DMS 273 treated with DMSO at 0.1 percent for 48 hours (cell line): ENCODE measurements at places on chromosomes 7 and 10.

DNA sequence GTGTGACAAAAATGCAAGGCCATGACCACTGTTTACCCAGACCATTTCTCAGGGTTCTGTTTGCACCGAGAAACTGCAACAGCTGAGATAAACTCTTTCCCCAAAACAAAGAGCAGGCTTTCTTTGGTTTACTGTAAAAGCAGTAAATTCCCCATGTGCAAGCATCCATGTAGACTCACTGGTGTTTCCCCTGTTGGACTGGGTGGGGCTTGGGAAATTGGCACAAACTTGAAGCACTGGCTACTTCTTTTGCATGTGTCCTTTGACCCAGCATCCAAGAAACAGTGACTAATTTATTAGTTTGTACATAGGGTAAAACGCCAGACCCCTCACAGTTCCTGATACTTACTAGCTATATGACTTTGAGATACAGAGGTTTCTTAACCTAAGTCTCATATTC lies 12.3 kb downstream of the IQUB start:
- DNase-seq, result no peak

GRCh38 chr7:122135275-122135674 lies 8.8 kb downstream of the AASS start:
- DNase-seq, result no peak

DNA sequence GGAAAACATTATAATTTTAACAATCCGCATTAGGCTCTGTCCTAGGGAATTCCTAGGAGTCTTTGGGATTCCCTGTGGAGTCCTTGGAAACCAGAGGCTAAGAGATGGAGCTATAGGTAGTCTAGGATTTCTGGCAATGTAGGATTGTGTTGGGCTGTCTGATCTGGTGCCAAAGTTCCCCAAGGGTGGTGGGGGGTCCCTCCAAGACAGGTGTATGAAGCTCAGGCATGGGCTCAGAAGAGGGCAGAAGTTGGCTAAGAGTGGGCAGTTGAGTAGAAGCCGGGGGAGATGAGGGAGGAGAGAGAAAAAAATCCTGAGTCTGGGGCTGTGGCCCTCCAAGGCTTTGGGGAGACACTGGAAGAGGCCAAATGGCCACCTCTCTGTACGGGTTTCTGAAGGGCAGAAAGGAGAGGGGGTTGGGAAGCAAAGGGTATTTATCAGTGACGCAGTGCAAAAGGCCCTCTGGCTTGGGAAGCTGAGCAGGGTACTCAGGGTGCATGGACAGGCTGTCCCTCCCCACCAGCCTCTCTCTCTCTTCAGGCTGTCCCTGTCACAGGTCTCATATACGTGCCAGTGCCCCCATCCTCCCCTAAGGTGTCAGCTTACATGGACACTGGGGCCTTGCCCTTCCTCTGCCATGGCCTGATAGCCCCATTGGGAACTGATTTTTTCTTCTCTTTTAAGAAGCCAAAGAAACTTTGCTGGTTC lies 929 bp downstream of the HOXA6 start:
- DNase-seq, result no peak

- no peak for DNase-seq
Measured at GRCh38 chr10:72173262-72173618, 42.6 kb upstream of the ANAPC16 start.

GRCh38 chr7:119232091-119232490 lies 1007.6 kb downstream of the ANKRD7 start:
- DNase-seq, result no peak

DNA sequence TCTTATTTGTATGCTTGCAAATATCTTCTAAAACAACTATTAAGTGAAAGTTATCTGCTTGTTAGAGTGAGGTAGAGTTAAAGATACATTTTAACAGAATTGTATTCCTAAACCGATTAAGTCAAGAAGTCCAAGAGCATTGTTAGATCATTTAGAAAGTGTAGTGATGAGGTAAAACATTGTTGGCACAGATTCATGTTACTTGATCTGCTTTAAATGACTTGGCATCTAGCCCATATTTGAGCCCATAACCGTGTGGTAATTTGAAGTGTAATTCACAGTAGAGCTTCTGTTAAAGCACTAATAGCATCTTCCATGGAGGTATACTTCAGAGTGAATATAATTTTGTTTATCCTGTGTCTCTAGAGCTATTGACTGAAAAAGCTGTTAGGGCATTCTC lies 62.1 kb downstream of the PTEN start:
- DNase-seq, result peak; percentile 63

DNA sequence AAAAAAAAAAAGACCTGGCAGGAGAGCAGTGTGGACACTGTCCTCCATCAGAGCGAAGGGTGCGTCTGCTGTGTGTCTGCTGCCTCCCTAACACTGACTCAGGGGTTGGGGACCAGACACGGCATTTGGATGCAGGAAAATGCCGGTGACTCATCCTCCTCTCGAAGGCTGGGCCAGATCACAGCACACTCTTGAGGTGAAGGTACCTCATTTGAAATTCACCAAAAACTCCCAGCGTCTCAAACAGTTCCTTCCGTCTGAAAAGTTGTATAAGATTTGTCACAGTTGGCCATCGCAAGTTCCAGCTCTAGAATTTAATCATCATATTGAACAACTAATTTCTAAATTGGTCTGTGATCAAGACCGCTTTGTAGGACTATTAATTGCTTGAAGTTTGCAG lies 118.1 kb upstream of the LYZL2 start:
- no peak for DNase-seq

DNA sequence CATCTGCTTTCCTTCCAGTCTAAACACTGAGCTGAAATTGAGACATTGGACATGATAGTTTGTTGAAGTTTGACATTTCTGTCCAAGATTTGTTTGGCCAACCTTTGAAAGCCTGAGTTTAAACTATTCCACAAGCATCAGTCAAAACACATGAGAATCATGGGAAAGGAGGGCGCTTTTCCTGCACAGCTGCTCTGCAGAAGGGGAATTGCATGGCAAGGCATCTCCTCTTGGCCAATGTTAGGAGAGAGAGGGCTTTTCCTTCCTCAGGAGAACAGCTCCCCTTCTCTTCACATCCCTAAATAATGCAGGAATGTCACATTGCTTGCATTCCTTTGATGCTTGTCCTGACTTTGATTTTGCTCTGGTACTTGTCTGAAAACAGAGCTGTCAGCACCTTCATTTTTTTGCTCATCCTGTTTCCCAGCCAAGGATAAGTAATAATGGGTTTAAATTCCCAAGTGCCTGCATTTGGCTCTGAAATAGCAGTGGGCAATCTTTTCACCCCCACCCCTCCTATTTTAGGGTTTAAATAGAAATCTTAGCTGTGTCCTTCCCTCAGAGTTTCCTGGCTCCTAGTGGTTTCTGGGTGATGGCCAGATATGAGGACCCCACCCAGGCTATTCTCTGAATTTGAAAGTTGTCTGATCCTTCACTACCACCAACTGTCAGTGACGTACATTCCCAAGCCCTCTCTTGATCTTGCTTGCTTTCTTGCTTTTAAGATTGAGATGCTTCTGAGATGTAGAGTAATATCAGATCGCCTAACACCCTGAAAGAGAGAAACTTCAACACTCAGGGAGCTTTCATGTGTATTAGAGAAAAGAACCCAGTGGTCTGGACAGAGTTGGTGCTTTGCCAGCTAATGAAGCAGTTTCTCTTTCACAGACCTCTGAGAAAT lies 75.2 kb upstream of the NPVF start:
- DNase-seq, result no peak

- DNase-seq, result no peak
Measured at GRCh38 chr7:138882249-138882648, 84.3 kb upstream of the ATP6V0A4 start.

DNA sequence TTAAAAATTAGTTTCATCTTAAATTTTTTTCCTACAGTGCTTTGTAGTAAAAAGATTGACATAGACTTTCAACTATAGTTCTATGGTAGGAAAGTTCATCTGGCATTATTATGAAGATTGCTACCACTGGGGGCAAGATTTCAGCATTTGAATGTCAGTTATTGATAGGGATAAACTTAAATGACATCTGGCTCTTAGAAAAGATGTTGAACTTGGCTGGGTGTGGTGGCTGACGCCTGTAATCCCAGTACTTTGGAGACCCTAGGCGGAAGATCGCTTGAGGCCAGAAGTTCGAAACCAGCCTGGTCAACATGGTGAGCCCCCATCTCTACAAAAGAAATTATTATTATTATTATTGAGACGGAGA lies 1.4 kb upstream of the TRA2A start:
- DNase-seq, result no peak

- peak; percentile 33 for DNase-seq
Measured at GRCh38 chr7:7830122-7830878, 111.9 kb upstream of the RPA3 start.

DNA sequence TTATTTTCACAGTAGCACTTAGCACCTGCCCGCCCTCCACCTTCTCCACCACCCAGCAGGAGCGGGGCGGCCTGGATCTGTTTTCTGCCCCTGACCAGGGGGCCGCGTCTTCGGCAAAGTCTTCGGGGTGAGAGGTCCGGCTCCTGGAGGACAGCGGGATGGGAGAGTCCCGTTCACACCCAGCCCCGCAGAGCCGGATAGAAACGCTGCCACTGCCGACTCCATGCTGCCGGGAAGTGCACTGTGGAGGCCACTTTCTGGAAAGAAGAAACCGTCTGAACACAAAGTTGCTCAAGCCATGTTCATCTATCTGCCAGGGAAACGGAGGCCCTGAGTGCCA lies 14.5 kb upstream of the ZNF273 start:
- no peak for DNase-seq

DNA sequence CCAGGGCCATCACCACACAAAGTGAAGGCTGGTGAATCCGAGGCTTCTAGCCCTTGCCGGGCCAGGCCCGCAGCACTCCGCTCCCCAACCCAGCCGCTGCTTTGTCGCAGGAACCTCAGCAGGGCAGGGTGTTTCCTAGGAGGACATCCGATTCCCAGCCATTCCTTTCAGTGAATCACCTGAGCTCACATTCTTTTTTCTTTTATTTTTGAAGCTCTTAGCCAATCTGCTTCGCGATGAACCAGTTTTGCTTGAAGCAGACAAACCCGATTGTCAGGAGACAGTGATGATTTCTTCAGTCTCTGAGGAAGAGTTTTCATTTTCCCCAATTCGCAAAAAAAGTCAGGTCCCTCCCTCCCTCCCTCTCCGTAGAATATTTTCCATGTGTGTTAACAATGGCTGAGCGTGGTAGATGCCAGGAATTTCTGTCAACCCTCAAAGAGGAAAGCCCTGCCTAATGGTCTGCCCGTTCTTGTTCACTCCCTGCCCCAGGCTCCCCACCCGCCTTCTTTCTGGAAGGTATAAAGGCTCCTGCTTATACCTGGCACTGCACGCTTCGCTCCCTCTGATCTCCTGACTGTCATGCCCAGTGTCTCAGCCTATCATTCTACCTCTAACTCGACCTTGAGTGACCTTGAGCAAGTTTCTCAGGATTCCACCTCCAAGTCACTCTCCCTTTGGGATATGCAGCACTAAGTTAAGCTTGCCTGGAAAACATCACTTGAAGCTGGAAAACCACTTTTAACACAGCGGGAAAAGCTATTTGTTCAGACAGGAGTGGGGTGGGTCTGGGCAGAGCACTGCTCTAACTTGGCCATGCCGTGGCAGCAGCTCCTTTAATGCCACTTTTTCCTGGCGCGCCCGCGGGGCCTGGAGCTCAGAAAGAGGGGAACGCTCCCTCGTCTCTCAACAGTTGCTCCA lies 35.1 kb downstream of the EGFR start:
- DNase-seq, result no peak

- no peak for DNase-seq
Measured at GRCh38 chr7:131321656-131322055, 6.0 kb upstream of the MKLN1 start.

DNA sequence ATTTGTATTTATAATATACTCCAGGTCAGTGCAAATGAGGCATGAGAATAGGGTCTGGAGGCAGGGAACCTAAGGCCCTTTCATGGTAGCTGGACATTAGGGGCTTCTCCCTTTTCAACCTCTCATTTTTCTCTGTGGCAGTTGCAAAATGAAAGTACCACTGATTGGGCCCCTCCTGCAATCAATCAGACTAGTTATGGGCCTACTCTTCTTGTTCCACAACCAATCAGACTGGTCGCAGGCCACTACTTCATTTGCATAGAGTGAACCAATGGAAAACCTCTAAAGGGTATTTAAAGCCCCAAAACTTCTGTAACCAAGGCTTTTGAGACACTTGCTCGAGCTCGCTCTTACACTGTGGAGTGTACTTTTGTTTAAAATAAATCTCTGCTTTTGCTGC lies 10.0 kb upstream of the PRPS1L1 start:
- DNase-seq, result no peak

DNA sequence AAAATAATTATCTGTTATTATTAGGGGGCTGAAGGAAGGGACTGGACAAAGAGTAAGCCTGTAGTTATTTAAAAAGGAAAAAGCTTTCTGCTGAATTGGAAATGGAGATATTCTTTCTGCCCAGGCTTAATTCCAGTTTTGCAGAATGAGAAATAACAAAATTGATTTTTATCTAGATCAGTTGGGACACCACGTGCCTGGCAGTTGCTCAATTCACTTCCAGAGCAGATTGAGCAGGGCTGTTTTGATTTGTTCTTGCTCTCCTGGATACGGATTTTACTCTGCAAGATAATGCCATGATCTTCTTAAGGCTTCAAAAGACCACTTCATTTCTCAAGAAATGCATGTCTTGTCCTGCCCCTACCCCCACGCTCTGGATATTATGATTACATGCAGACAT lies 524.3 kb downstream of the TCERG1L start:
- no peak for DNase-seq

DNA sequence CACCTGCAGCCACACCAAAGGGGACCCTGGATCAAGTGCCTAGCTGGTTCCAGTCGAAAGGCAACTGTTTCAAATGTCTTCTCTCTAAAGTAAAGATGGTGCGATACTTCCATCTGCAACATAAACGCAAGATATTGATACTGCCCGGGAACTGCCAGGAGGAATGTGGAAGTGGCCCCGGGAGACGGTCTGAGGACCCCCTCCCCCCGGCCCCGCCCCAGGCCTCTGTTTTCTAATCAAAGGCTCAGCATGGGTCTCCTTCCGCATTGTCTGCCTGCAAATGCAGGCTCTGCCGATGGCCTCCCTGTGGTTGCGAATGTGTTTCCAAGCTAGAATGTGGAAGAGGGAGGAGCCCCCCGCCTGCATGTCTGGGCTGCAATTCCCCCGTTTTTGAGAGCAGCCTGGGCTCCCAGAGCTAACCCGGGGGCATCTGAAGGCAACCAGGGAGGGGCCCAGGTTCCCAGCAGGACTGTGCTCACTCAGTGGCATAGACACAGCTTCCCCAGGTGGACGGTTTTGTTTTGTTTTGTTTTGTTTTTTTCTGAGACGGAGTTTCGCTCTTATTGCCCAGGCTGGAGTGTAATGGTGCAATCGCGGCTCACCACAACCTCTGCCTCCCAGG lies 223.9 kb upstream of the PPP2R2D start:
- DNase-seq, result no peak

- DNase-seq, result no peak
Measured at GRCh38 chr10:125514206-125515162, 168.5 kb downstream of the TEX36 start.

GRCh38 chr7:50838675-50839377 lies 56.1 kb upstream of the GRB10 start:
- DNase-seq, result no peak

GRCh38 chr7:27277628-27278027 lies 35.0 kb downstream of the EVX1 start:
- no peak for DNase-seq
